ENCODE measurements at places on chromosomes 2 and 18. TPM values are rescaled to one million over a fixed set of nuclear protein-coding genes. Genes with fewer than 3 reads are reported as not detected.

The MOGAT1 gene
- total RNA-seq = not detected

The GTF3C2 gene
- 61.9 TPM for total RNA-seq

The TOGARAM2 gene
- total RNA-seq = not detected

The PTGR3 gene
- total RNA-seq = 12.8 TPM

Data from A375 (cell line).